ENCODE measurements at places on chromosomes 6 and 20.

GRCh38 chr6:125474061-125474460 is 172.3 kb upstream of the HDDC2 start:
- no peak for DNase-seq

GRCh38 chr6:108465098-108465495 is 95.6 kb upstream of the FOXO3 start:
- DNase-seq = no peak

DNA sequence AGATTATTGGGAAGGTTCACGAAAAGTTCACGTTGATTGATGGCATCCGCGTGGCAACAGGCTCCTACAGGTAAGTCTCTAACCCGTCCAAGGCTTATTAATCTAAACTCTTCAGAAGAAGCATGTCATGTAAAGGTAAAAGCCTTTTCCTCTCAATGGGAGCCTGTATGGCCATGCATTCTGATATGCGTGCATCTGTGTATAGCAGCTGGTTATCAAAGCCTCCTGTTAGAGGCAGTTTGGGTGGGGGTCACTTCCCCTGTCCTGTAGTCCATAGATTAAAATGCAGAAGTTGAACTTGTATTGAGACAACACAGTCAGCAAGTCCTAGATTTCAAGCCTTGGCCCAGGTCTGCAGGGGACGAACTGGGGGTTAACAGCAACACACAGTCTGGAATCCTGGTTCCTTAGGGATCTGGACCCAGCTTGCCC is 14.2 kb upstream of the DHX35 start:
- DNase-seq = no peak

GRCh38 chr6:65819152-65819551 is 112.1 kb upstream of the EYS start:
- no peak for DNase-seq

DNA sequence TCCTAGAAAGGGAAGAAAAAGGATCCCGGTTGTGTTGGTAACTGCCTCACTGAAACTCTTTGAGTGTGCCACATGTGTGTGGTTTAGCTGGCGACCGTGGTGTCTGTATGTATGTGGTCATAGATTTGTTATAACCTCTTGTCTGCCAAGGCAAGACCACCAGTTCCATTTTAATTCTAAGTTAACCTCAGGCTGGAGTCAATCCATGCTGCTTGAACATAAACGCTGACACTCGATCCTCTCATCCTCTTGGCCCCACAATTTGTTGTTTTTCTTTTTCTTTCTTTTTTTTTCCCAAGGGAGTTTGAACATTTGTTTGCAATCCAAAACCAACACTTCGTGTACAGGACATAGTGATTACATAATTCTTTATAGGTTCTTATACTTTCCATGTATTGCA is 318.9 kb upstream of the JAG1 start:
- no peak for DNase-seq

DNA sequence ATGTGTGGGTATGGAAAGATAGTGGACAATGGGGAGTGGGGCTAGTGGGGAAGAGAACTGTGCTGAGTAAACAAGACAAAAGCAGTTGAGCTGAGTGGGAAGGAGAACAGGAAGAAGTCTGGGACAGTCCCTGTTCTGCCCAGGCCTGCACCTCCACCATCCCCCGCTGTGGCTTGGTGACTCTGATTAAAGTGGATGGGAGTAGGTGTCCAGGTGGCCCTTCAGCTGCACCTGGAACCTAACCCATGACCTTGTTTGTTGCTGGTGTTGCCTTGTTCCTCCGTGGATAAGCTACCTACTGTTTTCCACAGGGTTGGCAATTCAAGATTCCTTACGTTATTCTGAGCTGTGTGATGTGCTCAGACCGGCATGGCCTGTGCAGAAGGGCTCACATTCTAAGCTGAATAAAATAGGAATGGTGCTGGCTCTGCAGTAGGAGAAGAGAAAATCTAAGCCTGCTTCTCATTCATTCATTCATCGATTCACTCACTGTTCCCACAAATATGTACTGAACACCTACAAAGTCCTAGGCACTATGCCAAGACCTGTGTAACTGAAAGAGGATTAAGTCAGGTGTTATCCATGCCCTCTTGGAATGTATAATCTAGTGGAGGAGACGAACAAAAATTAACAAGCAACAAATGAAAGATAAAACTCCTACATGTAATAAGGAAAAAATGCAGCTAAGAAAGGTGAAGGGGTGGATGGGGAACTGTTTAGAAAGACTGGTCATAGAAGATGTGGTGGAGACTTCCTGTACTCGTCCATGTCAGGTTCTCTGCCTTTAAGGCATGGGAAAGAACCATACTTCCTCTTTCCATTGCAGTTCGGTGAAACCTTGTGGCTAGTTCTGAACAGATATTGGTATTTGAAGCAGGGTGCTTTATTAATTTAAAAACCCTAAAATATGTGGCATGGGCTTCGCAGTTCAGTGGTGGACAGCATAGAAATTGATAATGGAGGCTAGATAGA is 10.1 kb upstream of the CALHM6 start:
- no peak for DNase-seq
